Renal cortex interstitium (tissue), 15 donors: ENCODE measurements at places on chromosomes 7 and 10. TPM values are rescaled to one million over a fixed set of nuclear protein-coding genes. Genes with fewer than 3 reads are reported as not detected.

- no peak for DNase-seq
These were observed 8.4 kb upstream of the SNX13 start for GRCh38 chr7:17948526-17949238.

- DNase-seq, result no peak
These were observed 115.5 kb upstream of the ZMIZ1 start for GRCh38 chr10:78953113-78953798.

TAS2R40 gene
- not detected for polyA plus RNA-seq

DYDC2 gene
- 1.6 TPM for polyA plus RNA-seq
